Suprapubic skin (tissue), 4 donors: ENCODE measurements at places on chromosomes 5 and 9. TPM values are rescaled to one million over a fixed set of nuclear protein-coding genes. Genes with fewer than 3 reads are reported as not detected.
A peak's percentile ranks its signal among the peaks of the same experiment; 100 is the strongest.

DNA sequence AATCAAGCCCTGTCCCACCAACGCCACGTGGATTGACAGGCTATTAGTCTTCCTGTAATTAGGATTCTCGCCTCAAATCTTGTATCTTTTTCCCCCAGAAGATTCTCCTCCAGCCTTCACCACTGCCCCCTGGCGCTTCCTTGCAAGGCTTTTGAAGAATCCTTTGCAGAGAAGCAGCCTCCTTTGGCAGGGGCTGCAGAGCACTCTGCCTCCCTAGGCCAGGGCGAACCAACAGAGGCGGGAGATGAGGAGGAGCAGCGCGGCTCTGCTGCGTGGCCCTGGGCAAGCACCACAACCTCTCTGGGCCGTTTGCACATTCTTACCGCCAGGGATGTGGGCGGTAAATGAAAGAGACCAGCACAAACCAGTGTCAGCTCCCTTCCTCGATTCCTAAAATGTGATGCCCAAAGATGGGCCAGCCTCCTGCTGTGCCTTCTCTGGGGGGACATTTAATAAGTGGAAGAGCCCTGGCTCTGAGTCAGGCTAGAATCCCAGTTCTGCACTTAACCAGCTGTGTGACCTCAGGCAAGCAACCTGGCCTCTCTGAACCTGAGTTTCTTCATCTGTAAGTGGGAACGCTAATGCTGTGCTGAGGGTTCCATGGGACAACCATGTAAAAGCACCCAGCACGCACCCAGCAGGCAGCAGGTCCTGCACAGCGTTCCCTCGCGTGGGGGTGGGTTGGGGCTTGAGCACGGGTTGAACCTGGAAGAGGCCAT lies 128.6 kb downstream of the KCNIP1 start:
- no peak for DNase-seq

GRCh38 chr9:128203707-128204551 lies 750 bp downstream of the DNM1 start:
- DNase-seq = no peak

GRCh38 chr5:12636209-12636608 lies 732.0 kb upstream of the CTNND2 start:
- DNase-seq = no peak

DNA sequence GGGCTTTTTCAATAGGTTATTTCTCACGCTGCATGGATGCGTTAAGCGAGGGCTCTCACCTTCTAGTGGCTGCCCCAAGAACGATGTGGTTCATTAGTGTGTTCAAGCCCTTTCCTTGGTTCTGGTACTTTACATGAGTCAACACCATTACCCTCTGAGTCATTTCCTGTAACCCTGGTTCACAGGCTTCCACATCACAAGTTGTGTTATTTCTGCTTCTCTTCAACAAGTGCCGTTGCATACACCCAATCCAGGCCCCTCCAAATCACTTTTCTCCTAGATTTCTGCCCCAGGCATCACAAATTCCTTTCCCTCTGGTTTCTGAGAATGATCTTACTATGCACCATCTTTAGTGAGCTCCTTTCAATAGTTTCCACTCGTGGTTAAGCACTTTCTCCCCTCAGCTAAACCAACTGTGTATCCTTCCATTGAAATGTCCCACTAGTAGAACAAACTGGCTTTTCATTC lies 69.5 kb upstream of the RAD23B start:
- no peak for DNase-seq

- DNase-seq = no peak
Measured at GRCh38 chr5:99906776-99907175, 628.4 kb upstream of the FAM174A start.

GRCh38 chr9:25861421-25861820 lies 183.2 kb upstream of the TUSC1 start:
- DNase-seq = no peak

GRCh38 chr5:98771382-98772109 lies 1.9 kb upstream of the RGMB start:
- peak; percentile 64 for DNase-seq

GRCh38 chr5:35197351-35197750 lies 32.9 kb downstream of the PRLR start:
- DNase-seq = no peak

- no peak for DNase-seq
Measured at GRCh38 chr5:116880150-116880549, 305.5 kb upstream of the SEMA6A start.

DNA sequence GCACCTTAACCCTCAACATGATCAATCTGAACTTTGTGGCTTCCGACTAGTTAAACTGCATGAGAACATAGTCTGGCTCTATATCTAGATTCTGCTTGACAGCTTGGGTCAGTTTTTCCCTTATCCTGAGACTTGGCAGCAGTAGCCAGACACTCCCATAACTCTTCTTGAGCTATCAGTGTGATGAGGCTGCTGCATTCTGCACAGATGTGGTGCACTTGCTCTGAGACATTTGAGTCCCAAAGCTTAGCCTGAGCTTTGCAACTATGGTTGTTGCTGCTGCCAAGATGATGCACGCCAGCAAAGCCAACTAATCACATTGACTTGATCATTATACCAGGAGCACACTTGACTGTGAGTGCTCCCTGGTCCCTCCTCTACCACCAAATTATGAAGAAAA lies 36.2 kb downstream of the MOCS2 start:
- no peak for DNase-seq

- no peak for DNase-seq
Measured at GRCh38 chr5:32276173-32276853, 36.4 kb downstream of the MTMR12 start.

DNA sequence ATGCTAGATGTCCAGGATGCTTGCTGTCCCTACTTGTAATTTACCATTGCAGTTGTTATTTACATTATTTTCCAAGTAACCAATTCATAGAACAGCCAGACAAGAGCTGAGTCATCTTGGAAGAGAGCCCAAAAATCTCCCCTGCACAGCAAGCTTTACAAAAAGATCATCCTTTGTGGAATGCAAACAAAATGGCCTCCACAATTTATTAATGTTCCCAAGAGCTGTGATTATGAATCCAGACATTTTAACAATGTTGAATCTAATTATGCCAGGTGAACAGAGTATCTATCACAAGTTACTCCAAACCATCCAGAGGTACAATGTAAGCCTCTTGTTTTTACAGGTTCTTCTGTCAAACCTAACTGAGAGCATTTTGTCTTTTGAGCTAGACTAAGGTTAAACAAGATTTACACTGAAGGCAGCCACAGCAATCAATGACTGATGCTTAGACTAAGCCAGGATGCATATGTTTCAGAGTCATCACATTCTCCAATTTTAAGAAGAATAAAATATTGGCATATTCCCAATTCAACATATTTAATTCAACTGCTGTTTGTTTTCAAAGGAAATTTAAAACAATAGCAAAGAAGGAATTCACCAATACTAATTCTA lies 95.3 kb upstream of the SLC12A2 start:
- no peak for DNase-seq

- DNase-seq = no peak
Measured at GRCh38 chr5:169717288-169717687, 80.2 kb downstream of the DOCK2 start.

PCDHGA10 gene
- total RNA-seq = 11.5 TPM

APBB3 gene
- total RNA-seq = 14.5 TPM

TXNDC8 gene
- not detected for total RNA-seq

INSL6 gene
- not detected for total RNA-seq
